Osteoblast (primary cell): ENCODE measurements at places on chromosomes 4 and X. TPM values are rescaled to one million over a fixed set of nuclear protein-coding genes. Genes with fewer than 3 reads are reported as not detected.

The EREG gene
- total RNA-seq, result 0.29 and 1.1 TPM in 2 replicates

The MAGEA1 gene
- not detected in 2 replicates for total RNA-seq

The OTUD6A gene
- not detected in 2 replicates for total RNA-seq

The MAGEA9B gene
- total RNA-seq, result not detected in 2 replicates

The DSPP gene
- total RNA-seq, result not detected in 2 replicates

The HSD17B11 gene
- 46.9 and 49.6 TPM in 2 replicates for total RNA-seq

The KIF4A gene
- 2.1 and 2.2 TPM in 2 replicates for total RNA-seq

The ADRA2C gene
- total RNA-seq, result 1.1 and 1.5 TPM in 2 replicates

The SERTM2 gene
- total RNA-seq, result under 0.01 TPM in 1 of 2 replicates, not detected in the other

GRCh38 chr4:101163936-101164335 is 183.4 kb downstream of the PPP3CA start:
- peaks cover 4% of the 10 kb centered on the region for H3K4me1 ChIP-seq
- no peaks in the 10 kb centered on the region for H3K27me3 ChIP-seq
- no peaks in the 10 kb centered on the region for H3K36me3 ChIP-seq
- H3K4me3 ChIP-seq, result no peak overlapping the region
- H3K27ac ChIP-seq, result no peak overlapping the region
- DNase-seq, result no peak

GRCh38 chr4:102535398-102536082 is 34.4 kb downstream of the NFKB1 start:
- H3K27me3 ChIP-seq, result no peaks in the 10 kb centered on the region
- peaks cover 9% of the 10 kb centered on the region for H3K4me1 ChIP-seq
- H3K36me3 ChIP-seq, result peaks cover 3% of the 10 kb centered on the region
- peak; percentile 59 for DNase-seq
- H3K4me3 ChIP-seq, result no peak overlapping the region
- H3K27ac ChIP-seq, result peak overlapping the region; percentile 3

DNA sequence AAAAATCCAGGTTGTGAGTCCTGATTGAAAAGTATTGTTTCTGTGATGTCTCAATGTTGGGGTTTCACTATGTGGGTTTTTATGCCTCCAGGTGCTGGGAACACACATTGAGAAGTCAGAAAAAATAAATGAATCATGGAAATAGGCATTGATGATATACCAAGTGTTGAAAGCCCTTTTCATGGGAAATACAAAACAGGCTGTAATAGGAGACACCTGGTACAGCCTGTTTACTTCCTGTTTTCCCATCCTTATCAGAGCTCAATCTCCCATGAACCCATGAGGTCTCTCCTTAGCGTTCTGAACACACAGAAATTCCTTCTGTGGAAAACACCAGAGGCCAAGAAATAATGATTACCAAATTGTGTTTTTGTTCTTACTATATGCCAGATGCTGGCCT is 106.3 kb upstream of the BOD1L1 start:
- H3K36me3 ChIP-seq, result no peaks in the 10 kb centered on the region
- H3K4me3 ChIP-seq, result no peak overlapping the region
- DNase-seq, result no peak
- no peaks in the 10 kb centered on the region for H3K27me3 ChIP-seq

DNA sequence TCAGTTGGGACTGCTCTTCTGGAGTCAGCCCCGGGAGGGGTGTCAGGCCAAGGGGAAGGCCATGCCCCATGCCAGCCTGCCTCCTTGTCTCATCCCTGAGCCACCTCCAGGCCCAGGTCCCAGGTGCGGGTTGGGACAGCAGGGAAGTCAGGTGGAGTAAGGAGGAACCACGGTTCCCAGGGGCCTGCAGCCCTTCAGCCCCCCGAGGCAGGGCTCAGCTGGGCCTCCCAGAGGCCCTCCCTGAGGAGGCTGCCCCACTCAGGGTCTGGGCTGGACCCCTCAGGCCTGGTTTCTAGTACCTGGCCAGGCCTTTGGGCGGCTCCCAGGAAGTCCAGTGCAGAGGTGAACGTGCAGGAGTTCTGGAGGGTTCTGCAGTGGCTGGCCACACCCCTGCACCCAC is 23.4 kb upstream of the FGFR3 start:
- no peaks in the 10 kb centered on the region for H3K4me1 ChIP-seq
- H3K27me3 ChIP-seq, result peaks cover 25% of the 10 kb centered on the region
- no peaks in the 10 kb centered on the region for H3K36me3 ChIP-seq
- no peak overlapping the region for H3K27ac ChIP-seq
- no peak for DNase-seq
- no peak overlapping the region for H3K4me3 ChIP-seq

- H3K4me1 ChIP-seq, result no peaks in the 10 kb centered on the region
- H3K36me3 ChIP-seq, result no peaks in the 10 kb centered on the region
- H3K27me3 ChIP-seq, result peaks cover 14% of the 10 kb centered on the region
Observed at GRCh38 chrX:70664726-70665125, 220.1 kb downstream of the DLG3 start.

DNA sequence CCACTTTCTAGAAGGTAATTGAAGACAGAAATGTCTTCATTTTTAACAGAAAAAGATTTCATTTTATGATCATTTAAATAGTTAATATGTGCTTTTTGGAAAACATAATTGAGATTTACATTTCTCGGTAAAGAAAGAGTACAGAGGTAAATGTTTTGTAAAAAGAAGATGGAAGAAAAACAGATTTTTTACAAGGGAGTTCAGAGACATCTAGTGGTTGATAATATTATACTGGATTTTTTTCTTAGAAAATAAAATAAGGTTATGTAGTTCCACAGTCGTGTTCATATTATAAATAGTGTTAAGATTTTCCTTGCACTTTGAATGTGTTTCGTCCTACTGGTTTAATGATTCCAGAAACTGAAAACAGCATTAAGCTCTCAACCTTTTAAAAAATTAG is 60.6 kb downstream of the SMARCA1 start:
- peaks cover 18% of the 10 kb centered on the region for H3K36me3 ChIP-seq
- H3K4me1 ChIP-seq, result no peaks in the 10 kb centered on the region
- no peaks in the 10 kb centered on the region for H3K27me3 ChIP-seq

GRCh38 chrX:106391284-106391911 is 220.4 kb upstream of the RADX start:
- H3K4me1 ChIP-seq, result no peaks in the 10 kb centered on the region
- H3K36me3 ChIP-seq, result no peaks in the 10 kb centered on the region
- DNase-seq, result no peak
- H3K4me3 ChIP-seq, result no peak overlapping the region
- H3K27me3 ChIP-seq, result peaks cover 6% of the 10 kb centered on the region

GRCh38 chr4:95295157-95295556 is 253.6 kb downstream of the UNC5C start:
- no peaks in the 10 kb centered on the region for H3K4me1 ChIP-seq
- H3K4me3 ChIP-seq, result no peak overlapping the region
- no peaks in the 10 kb centered on the region for H3K36me3 ChIP-seq
- H3K27ac ChIP-seq, result no peak overlapping the region
- DNase-seq, result no peak

- H3K27ac ChIP-seq, result no peak overlapping the region
- peak overlapping the region; percentile 83 for H3K4me3 ChIP-seq
- no peaks in the 10 kb centered on the region for H3K27me3 ChIP-seq
- H3K36me3 ChIP-seq, result no peaks in the 10 kb centered on the region
- H3K4me1 ChIP-seq, result no peaks in the 10 kb centered on the region
Observed at GRCh38 chrX:38327775-38328081, 419 bp upstream of the RPGR start.

- DNase-seq, result no peak
- no peak overlapping the region for H3K27ac ChIP-seq
- H3K36me3 ChIP-seq, result no peaks in the 10 kb centered on the region
- no peaks in the 10 kb centered on the region for H3K4me1 ChIP-seq
- H3K27me3 ChIP-seq, result peaks cover 3% of the 10 kb centered on the region
Observed at GRCh38 chr4:169861593-169861992, 103.8 kb upstream of the HPF1 start.
